ENCODE measurements at places on chromosomes 2 and 18.

DNA sequence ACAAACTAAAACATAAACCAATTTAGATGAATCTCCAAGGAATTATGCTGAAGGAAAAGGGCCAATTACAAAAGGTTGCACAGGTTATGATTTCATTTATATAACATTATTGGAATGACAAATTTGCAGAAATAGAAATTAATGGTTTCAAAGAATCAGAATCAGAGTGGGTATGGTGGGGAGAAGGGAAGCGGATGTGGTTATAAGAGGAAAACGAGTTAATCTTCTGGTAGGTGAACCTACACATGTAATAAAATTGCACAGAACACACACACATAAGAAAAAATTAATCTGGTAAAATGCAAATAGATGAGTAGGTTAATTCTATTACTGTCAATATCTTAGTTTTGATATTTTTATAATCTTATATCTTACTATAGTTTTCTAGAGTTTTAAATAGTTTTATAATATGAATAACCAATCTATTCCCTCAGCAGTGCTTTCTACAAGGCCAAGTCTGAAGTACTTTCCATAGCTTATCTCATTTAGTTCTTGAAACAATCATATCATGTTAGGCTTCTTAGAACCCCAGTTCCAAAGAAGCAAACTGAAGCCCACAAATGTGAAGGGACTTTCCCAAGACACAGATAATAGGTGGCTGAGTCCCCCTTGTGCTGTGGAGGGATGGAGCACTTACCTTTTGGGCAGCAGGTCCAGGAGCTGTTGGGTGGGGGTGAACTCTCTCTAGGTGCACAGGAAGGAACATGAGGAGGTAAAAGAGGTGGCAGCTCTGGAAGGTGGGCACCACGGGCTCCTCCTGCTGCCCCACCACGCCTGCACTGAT, 31.5 kb downstream of the ZNF519 start:
- DNase-seq: no peak

- peak; percentile 42 for DNase-seq
Measured at GRCh38 chr2:207227062-207227748, 61.5 kb upstream of the KLF7 start.

DNA sequence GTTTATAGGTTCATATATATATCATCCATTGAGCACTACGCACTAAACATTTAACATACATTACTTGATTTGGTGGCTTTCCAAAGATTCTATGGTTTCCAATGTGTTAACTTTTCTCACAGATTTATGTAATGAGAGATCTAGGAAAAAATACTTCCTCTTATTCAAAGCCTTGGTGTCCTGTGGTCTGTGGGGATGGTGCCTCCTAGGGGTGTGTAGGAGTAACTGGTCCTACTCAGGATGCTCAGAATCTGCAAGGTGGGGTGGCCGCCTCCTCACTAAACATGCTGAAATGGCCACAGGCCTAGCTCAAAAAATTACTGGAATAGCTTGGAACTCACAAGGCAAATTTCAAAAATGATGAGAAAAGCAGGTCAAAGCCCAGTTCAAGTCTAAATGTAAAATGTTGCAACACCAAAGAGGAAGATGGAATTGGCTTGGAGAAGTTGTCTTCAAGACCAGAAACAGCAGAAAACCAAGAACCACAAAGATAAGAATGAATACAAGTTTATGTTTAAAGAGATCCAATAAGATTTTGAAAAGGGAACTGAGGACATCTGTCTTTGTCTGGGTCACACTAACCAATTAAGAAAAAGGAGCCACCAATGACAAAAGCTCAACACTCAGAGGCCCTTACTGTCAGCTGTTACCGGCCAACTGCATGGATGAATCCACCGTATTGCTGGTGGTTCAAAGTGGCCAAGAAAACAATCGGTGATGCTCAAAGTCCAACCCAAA, 11.5 kb downstream of the GPR55 start:
- DNase-seq: peak; percentile 26

DNA sequence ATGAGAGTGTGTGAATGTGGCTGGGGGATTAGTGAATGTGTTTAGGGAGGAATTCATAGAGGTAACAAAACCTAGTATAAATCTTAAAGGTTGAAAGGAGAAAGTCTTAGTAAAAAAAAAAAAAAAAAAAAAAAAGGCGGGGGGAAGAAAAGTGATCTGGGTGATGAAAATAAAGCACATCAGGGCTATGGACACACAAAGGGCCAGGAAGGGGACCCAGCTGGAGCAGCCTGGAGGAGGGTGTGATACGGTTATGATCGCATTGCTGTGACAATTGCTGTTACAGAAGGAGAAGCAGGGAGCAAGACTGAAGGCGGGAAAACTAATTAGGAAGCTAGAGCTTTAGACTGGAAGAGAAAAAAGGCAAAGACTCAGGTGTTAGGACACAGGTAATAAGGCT, 85.4 kb downstream of the DLGAP1 start:
- no peak for DNase-seq

- no peak for DNase-seq
Measured at GRCh38 chr18:51134721-51135120, 62.8 kb downstream of the MEX3C start.

GRCh38 chr2:121255358-121255757, 29.6 kb downstream of the TFCP2L1 start:
- no peak for DNase-seq

- DNase-seq: no peak
Measured at GRCh38 chr2:156480376-156480775, 44.2 kb downstream of the GPD2 start.

GRCh38 chr2:27566628-27567027, 16.2 kb upstream of the ZNF512 start:
- DNase-seq: peak; percentile 82

- peak; percentile 88 for DNase-seq
Measured at GRCh38 chr2:196160101-196160500, 11.3 kb downstream of the STK17B start.

DNA sequence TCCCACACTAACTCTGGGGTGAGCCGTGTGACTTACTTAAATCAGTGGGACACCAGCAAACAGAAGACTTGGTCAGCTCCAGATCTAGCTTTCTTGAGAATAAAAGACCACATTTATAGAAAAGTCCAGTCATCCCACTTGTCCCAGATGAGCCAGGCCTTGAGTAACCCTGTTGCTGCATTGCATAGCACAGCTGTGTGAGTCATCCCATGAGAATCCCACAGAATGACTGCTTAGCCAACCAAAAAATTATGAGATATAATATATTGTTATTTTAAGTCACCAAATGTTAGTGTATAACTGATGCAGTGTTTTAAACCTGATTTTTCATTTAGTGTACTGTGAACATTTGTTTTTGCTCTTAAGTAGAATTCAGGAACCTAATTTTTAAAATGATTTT, 94.2 kb upstream of the FSHR start:
- DNase-seq: peak; percentile 97

- DNase-seq: peak; percentile 65
Measured at GRCh38 chr18:5628512-5629255, 84.9 kb upstream of the EPB41L3 start.

GRCh38 chr2:69082430-69082997, 69.5 kb downstream of the ANTXR1 start:
- DNase-seq: peak; percentile 79

- no peak for DNase-seq
Measured at GRCh38 chr18:24923138-24923537, 428.8 kb downstream of the ZNF521 start.

Data from GM23248 (cell line).